ENCODE measurements at places on chromosomes 11 and 22.

GRCh38 chr22:48979482-48979881 lies 848.2 kb downstream of the BRD1 start:
- DNase-seq = no peak

DNA sequence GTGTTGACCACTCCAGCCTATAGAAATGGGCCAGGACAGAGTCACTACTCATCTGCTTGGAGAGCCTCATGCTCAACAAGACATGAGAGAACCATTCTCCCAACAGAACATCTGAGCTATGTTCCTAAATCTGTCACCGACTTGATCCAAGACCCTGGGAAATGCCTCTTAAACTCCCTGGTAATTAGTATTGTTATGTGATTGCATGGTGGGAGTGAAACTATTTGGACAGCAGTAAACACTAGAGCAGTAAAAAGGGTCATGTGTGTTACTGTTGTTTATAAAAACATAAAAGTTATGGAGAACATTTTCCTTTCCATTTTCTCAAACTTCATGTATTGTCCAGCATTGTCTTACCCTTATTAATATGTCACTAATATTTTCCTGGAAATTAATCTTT lies 369.8 kb upstream of the FAT3 start:
- no peak for DNase-seq

GRCh38 chr11:71302911-71303310 lies 50.5 kb upstream of the SHANK2 start:
- no peak for DNase-seq

- DNase-seq = no peak
Measured at GRCh38 chr11:118227865-118228785, 3.3 kb upstream of the JAML start.

GRCh38 chr11:31969359-31969702 lies 121.5 kb upstream of the RCN1 start:
- no peak for DNase-seq

DNA sequence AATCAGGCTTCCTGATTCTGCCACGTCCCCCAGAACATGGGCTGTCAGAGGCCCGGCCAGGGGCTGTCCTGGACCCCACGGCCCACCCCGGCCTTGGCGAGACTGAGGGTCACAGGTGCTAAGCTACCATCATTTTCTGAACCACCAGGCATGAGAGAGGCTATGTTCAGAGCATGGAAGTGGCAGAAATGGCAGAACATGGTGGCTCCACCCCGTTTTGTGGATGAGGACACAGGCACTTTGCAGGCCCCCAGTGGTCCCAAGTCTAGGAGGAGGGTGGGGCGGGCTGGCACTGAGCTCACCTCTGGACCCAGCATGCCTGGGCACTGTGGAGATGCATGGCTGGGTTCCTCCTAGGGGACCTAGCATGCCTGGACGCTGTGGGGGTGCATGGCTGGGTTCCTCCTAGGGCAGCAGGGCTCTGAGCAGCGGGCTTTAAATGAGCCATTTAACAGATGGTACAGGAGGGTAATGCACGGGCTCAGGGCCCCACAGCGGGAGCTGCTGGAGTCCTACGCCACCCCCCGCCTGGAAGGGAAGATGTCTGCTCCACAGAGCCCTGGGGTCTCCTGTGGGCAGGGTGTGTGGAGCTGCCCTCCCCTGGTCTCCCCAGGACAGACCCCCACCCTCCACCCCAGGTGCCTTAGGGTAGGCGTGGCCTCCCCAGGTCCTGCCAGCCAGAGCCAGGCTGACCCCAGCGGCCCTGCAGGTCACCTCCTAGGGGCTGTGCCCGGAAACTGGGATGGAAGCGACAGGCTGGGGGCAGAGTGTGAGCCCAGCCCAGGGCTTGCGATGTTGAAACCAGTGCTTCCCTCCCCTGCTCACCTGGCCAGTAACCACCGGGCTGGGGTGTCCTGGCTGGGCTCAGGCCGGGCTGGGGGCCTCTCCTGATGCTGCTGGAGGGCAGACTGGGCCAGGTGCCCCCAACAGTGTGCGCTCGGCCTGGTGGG lies 6.1 kb upstream of the MUC5AC start:
- DNase-seq = peak; percentile 60

GRCh38 chr22:10778296-10778814 lies 4749.6 kb upstream of the OR11H1 start:
- no peak for DNase-seq

- peak; percentile 91 for DNase-seq
Measured at GRCh38 chr22:21657360-21658032, 8.3 kb upstream of the PPIL2 start.

GRCh38 chr11:59480359-59480758 lies 7.2 kb downstream of the OR4D10 start:
- no peak for DNase-seq

DNA sequence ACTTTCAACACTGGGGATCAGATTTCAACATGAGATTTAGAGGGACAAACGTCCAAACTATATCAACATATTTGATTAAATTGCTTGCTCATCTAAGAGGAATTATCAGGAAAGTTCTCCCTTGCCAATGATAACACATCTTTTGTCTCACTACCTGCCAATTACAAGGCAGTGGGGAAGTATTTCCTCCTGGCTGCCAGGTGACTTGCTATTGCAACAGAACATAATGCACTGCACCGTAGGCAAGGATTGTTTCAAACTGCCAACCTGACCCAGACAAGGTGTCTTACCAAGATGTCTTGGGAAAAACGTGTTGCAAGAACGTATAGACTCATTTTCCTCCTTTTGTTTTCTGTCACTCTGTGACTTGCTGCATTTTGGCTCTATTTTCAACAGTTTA lies 711.6 kb downstream of the METTL15 start:
- peak; percentile 37 for DNase-seq
